ENCODE measurements at places on chromosomes 3 and 15.

DNA sequence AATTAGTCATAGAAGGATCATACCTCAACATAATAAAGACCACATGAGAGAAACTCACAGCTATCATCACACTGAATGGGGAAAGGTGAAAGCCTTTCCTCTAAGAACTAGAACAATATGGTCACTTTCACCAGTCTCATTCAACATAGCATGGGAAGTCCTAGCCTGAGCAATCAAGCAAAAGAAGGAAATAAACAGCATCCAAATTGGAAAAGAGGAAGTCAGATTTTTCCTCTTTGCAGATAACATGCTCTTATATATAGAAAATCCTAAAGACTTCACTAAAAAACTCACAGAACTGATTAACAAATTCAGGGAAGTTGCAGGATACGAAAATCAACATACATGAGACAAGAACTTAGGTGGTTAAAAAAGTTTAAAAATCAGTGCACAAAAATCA, 24.7 kb downstream of the MAP3K13 start:
- no peak for DNase-seq

DNA sequence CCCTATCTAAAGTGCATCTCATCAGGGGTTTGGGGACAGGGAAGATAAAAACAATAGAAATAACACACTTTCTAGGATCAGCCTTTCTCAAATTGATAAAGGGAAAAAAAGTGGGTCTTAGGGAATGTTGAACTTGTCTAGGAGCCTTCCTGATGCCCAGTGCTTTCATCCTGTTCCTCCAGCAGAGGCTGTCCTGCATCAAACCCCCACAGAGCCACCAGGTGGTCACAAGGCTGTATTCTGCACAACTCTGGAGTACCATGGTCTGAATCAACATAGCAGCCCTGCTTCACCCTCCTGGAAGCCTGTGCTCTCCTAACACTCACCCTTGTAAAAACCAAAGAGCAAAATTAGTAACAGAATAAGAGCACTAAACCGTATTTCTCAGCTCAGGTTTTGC, 118.5 kb upstream of the SLC25A36 start:
- DNase-seq: no peak

- DNase-seq: no peak
Observed at GRCh38 chr15:40870716-40871115, 3.3 kb downstream of the RHOV start.

DNA sequence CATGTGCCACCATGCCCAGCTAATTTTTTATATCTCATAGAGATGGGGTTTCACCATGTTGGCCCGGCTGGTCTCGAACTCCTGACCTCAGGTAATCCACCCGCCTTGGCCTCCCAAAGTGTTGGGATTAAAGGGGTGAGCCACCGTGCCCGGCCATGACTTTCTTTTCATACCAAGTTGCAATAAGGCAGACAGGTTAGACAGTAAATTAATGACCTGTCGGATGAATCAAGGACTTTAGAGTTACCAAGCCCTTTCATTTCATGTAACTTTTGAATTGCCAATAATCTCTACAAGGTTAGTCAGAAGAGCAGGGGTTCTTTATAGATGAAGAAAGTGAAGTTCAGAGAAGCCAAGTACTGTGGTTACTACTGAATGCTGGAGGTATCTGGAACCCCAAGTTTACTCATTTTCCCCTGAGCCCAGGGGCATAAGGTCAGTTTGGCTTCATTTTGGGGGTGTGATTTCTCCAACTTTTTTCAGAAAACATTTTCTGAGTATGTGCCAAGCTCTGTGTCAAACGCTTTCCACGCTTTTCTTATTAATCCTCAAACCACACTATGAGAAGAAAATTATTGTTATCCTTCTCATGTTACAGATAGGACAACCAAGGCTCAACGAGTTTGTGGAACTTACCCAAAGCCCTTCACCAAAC, 11.9 kb downstream of the PRICKLE2 start:
- no peak for DNase-seq

DNA sequence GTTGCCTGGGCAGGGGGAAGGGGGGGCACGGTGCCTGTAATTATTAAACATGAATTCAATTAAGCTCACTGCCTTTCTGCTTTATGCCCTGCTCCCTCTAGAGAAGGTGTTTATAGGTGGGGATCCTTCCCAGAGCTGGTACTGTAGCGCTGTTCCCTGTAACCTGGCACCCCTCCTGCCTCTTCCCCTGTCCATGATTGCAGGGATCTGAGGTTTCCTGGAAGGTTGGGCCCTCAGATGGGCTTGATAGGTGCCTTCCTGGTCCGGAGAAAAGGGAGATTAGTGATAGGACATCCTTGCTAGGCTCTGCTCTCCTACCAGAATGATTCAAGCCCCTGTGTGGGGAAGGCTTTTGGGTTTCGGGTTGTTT, 2.1 kb upstream of the FAM131A start:
- DNase-seq: no peak

GRCh38 chr3:57173687-57174086, 8.5 kb upstream of the IL17RD start:
- DNase-seq: peak; percentile 37

DNA sequence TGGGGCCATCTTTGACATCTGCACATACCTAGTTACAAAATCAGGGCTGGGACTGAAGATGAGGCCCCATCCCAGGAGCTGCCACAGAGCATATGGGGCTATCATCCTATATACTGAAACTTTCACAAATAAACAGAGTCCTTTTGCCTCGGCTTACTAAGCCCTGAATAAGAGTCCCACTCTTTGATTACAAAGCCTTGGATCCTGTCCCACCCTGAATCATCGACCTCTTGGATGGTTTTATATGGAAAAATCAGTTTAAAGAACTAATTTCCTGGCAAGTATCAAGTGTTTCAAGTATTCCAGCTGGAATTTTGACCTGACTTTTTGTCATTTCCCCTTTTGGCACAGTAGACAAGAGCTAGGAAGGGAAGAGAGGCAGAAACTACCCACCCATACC, 331.3 kb upstream of the FRG2C start:
- no peak for DNase-seq

- no peak for DNase-seq
Observed at GRCh38 chr15:90478846-90479481, 50.8 kb upstream of the CRTC3 start.

- DNase-seq: no peak
Observed at GRCh38 chr15:95170561-95171380, 939.4 kb downstream of the MCTP2 start.

GRCh38 chr3:42655331-42655888, 1.9 kb downstream of the ZBTB47 start:
- no peak for DNase-seq

- peak; percentile 41 for DNase-seq
Observed at GRCh38 chr3:195900436-195901355, 7.7 kb downstream of the TNK2 start.

DNA sequence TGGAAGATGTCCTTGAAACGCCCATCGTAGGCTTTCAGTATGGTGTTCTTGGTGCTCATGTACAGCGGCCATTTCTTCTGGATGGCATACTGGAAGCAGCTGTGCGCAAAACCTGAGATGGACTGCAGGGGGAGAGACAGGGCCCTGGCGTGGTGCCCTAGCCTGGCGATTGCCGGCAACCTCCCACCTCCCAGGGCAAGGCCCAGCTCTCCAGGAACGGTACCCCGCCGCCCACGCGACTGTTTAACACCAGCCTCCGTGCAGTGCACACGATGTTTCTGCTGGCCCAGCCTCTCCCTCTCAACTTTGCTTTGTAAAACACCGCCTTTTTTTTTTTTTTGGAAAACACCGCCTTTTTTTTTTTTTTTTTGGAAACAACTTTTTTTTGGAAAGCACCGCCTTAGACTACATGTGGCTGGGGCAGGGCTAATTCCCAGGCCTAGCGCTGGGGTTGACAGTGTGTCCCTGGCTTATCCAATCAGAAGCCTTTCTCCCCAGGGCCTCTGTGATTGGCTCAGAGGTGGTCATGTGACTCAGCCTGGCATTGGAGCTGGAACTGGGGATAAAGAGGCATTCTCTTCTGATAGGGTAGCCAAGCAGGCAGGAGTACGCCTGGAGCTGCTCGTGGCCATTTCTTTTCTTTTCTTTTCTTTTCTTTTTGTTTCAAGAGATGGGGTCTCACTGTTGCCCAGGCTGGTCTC, 14.7 kb downstream of the IDH2 start:
- DNase-seq: peak; percentile 38

DNA sequence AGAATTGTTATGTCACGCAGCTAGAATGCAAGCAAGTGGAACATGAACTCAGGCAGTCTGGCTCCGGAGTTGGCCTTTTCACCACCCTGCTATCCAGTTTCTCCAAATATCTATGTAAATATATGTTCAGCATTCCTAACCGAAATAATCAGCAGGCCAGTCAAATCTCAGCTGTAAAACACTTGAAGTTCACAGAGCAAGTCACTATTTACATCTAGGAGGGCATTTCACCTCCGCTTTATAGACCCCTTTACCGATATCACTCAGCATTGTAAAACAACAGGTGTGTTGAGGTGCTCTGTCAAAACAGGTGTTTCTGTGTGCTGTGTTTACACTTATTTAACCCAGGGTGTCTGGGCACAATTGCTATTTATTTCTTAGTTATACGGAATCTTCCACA, 12.2 kb upstream of the HES1 start:
- DNase-seq: no peak

DNA sequence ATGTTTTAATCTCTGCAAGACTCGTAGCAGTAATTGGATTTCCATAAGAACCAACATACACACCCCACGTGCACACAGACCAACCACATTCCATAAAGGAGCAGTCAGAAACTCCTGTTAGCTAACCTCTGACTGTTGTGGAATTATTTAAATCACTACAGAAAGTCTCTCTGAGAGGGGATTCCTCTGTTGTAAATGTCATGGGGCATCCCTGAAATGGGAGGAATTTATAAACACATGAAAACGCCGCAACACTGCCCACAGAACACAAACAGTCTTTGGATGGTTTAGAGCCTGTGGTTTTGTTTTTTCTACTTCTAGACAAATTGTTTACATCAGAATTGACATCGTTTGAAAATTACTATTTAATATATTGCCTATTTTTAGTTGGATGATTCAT, 740.1 kb upstream of the GRM7 start:
- no peak for DNase-seq

DNA sequence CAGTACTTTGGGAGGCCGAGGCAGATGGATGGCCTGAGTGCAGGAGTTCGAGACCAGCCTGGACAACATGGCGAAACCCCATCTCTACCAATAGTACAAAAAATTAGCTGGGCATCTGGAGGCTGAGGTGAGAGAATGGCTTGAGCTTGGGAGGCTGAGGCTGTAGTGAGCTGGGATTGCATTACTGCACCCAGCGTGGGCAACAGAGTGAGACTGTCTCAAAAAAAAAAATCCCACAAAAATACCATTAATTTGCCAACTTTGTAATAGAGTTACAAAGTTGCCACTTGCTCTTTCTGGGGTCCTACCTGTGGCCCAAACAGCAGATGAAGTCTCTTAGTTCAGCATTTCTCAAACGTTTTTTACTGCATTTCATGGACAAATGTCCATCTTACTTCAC, 6.0 kb upstream of the TFRC start:
- DNase-seq: no peak

- peak; percentile 79 for DNase-seq
Observed at GRCh38 chr15:56244038-56244810, 545 bp upstream of the RFX7 start.

DNA sequence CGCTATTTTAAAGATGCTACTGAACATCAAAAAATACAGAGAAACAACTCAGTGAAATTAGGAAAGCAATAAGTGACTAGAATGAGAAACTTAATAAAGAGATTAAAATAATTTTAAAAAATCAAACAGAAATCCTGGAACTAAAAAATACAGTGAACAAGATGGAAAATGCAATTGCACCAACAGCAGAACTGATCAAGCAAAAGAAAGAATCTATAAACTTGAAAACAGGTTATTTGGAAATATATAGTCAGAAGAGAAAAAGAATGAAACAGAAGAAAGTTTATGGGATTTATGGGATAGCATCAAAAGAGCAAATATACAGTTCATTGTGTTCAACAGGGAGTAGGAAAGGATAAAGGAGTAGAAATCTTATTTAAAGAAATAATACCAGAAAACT, 53.3 kb downstream of the MEX3B start:
- DNase-seq: no peak

- no peak for DNase-seq
Observed at GRCh38 chr15:56994280-56994679, 75.8 kb downstream of the TCF12 start.

- no peak for DNase-seq
Observed at GRCh38 chr3:71647751-71648150, 64.2 kb upstream of the FOXP1 start.

- DNase-seq: no peak
Observed at GRCh38 chr3:193660171-193660570, 67.2 kb downstream of the OPA1 start.

DNA sequence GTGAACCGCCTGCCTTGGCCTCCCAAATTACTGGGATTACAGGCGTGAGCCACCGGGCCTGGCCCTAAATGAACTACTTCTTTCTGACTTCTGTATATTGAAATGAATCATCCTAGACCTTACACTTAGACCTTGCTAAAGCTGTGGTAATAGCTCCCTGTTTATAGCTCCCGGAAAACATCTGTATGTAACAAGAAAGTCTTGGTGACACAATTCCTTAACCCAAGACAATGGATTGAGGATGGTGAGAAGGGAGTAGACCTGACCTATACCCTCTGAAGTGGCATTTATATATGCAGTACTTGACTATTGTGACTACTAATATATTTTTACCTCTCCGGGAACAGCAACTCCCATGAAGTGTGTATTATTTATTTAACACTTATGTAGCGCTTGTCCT, 48.0 kb upstream of the TBL1XR1 start:
- no peak for DNase-seq

- no peak for DNase-seq
Observed at GRCh38 chr3:29312395-29312794, 31.5 kb downstream of the RBMS3 start.

DNA sequence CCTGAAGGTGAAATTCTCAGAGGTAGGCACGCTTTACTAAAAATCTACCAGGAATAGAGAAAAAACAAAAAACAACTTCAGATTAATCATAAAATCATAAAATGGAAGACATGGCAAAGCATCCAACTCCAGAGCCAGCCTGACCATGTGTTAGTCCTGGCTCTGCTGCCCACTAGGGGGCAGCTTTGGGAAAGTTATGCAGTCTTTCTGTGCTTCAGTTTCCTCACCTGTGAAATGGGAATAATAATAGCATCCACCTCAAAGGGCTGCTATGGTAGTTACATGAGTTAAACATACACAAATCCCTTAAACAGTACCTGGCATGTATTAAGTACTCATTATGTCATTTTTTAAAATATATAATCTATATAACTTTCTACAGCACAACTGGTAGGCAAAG, 52.3 kb downstream of the WNT5A start:
- DNase-seq: no peak

DNA sequence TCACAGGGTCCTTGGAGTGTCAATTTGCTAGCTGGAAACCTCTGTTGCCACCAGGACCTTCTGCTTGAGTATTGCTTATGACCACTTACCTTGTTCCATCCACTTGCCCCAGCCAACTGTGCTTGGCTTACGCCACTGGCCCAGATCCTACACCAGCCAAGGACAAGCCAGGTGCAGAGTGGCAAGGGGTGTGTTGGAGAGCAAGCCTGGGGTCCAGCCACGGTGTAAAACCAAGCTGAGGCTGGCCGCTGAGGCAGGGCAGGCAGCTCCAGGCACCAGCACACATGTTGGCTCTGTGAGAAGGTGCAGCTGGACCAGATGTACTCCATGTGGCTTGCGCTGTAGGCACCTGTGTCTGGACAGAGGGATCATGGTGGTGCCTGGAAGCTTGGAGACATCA, 248.2 kb downstream of the UNC13C start:
- no peak for DNase-seq

- no peak for DNase-seq
Observed at GRCh38 chr15:100059094-100059493, 282.7 kb downstream of the ADAMTS17 start.

- DNase-seq: no peak
Observed at GRCh38 chr15:75362642-75363249, 5.7 kb downstream of the MAN2C1 start.

GRCh38 chr15:94324835-94325767, 93.7 kb downstream of the MCTP2 start:
- DNase-seq: no peak
